Upper lobe of right lung (tissue), 1 donor: ENCODE measurements at places on chromosomes 11 and 22. TPM values are rescaled to one million over a fixed set of nuclear protein-coding genes. Genes with fewer than 3 reads are reported as not detected.

- H3K4me3 ChIP-seq: no peak overlapping the region
- H3K4me1 ChIP-seq: peaks cover 7% of the 10 kb centered on the region
Measured at GRCh38 chr11:122258446-122259194, 142.6 kb upstream of the BLID start.

DNA sequence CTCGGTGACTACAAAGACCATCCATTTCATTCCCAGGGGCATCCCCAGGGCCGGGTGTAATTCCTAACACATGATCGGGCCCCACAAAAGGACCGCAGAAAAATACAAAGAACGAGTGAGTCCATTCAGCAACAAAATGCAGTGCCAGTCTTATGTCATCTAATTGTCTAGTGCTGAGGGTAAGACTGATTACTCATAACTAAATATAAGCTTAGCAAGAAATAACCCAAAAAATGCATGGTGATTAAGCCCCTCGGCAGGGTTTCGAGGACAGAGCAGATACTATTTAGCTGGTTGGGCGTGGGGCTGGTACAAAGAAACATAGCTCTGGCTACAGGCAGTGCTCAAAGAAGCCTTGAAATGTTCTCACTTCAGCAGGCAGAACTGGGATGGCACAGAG, 1078.9 kb downstream of the OPCML start:
- no peaks in the 10 kb centered on the region for H3K27me3 ChIP-seq
- H3K27ac ChIP-seq: no peak overlapping the region
- no peaks in the 10 kb centered on the region for H3K4me1 ChIP-seq
- no peak for DNase-seq

Gene NNMT
- total RNA-seq: 349 TPM

DNA sequence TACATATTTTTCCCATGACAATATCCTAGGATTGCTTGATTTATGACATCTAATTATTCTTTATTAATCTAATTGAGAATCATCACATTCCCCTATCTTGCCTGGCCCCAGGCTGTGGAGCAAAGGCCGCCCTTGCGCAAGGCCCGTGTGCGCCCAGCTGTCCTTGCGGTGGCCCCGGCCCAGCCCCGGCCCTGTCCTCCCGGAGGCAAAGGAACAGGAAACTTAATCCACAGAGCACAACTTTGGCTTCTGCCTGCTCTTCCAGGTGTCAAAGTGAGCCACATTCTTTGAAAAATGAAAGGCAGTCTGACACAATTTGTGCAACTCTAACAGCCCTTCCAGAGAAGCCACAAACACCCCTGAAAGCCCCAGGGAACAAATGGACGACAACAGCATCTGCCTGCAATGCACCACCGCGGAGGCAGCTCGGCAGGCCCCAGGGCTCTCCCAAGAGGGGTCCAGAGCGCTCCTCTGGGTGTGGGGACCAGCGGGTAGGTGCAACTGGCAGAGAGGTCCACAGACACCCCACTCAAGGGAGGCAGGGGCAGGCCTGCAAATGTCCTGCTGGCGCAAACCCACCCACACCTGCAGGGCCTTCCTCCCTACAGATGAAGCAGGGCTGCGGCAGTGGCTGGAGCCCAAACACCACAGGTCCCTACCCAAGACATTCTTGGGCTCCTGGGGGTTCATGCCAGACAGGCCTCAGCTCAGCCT, 30.3 kb downstream of the GNB1L start:
- H3K4me3 ChIP-seq: no peak overlapping the region
- H3K4me1 ChIP-seq: peaks cover 5% of the 10 kb centered on the region

DNA sequence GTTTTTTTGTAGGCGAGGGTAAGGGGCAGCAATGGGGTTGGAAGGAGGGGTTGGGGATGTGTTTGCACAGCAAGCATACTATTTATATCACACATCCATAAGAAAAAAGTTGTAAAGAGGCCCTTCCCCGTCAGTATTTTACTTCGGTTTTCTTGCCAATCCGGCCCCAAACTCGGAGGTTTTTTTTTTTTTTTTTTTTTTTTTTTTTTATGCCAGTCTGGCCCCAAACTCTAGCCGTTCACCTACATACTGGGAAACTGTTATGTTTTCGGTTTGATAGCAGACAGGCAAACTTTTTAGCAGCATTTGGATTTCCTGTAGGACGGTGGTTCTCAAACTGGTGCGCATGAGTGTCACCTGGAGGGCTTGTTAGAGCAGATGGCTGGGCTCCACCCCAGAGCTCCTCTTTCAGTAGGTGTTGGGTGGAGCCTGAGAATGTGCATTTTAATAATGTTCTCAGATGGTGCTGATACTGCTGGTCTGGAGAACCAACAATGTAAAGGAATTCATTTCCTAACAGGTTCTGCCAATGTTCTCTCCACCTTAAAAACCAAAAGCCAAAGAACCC, 76.5 kb upstream of the ZBED5 start:
- peak overlapping the region; percentile 37 for H3K27ac ChIP-seq
- H3K36me3 ChIP-seq: no peaks in the 10 kb centered on the region
- peak overlapping the region; percentile 52 for H3K4me3 ChIP-seq
- DNase-seq: no peak
- H3K4me1 ChIP-seq: peaks cover 11% of the 10 kb centered on the region

- peaks cover 12% of the 10 kb centered on the region for H3K4me1 ChIP-seq
- no peaks in the 10 kb centered on the region for H3K27me3 ChIP-seq
- no peak overlapping the region for H3K27ac ChIP-seq
- no peak for DNase-seq
- no peaks in the 10 kb centered on the region for H3K36me3 ChIP-seq
Measured at GRCh38 chr11:95451682-95452081, 220.7 kb upstream of the SESN3 start.

DNA sequence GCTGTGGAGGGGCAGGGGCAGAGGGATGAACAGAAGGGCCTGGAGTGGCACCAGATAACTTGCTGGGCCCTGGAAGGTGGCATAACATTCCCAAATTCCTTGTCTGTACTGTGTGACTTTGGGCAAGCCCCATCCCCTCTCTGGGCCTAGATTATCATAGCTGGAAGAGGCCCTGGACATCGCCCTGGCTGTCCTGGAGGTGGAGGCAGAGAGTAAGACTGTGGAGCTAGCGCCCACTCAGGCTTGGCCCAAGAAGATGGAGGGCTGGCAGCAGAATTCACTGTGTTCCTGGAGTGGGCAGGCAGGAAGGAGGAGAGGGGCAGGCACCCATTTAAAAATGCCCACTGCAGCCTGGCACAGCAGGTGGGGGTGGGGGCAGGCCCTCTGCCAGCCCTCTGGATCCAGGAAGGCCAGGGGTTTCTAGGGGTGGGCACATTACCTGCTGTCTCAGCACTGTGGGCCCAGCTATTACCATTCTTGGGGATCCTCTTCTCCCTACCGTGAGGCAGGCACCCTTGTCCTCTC, 22.6 kb downstream of the ARHGEF17 start:
- DNase-seq: no peak
- no peaks in the 10 kb centered on the region for H3K27me3 ChIP-seq
- H3K4me3 ChIP-seq: no peak overlapping the region
- H3K36me3 ChIP-seq: no peaks in the 10 kb centered on the region

DNA sequence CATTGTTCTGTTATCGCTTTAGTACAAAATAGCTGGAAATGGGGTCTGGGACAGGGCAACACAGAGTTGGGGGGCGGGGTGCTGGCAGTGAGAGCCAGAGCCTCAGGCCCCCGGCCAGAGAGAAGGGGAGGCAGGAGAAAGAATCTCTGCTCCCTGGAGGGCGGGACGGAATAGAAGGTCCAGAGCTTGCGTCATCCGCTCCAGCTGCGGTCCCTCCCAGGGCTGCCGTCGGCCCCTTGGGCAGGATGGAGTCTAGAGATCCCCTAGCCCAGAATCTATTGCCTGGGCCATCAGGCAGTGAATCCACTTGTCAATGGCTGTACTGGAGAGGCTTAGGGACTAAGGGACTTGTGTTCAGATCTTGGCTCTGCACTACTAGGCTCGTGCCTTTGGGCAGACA, 5.0 kb downstream of the TP53I11 start:
- no peaks in the 10 kb centered on the region for H3K36me3 ChIP-seq
- no peak overlapping the region for H3K4me3 ChIP-seq
- peaks cover 45% of the 10 kb centered on the region for H3K4me1 ChIP-seq
- no peak overlapping the region for H3K27ac ChIP-seq

Gene OR51B5
- total RNA-seq: not detected

DNA sequence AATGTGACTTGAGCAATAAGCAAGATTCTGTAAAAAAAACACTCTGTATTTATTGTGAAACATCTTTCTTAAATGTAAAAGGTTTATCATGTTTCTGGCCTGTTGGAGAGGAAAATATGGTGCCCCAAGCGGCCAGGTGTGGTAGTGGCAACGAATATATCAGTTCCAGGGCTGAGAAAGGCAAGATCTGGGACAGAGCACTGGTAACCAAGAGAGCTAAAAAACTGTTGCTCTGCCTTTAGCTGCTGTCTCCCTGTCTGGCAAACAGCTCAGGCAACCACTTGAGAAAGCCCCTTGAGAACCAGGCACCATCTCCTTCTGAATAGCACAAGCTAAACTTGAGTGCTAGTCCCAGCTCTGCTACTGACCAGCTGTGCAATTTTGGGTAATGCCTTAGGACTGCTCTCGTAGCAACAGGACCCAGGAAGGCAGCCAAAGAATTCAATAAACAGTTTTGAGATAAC, 129.9 kb downstream of the KCNC1 start:
- no peaks in the 10 kb centered on the region for H3K27me3 ChIP-seq
- H3K4me3 ChIP-seq: no peak overlapping the region
- H3K36me3 ChIP-seq: no peaks in the 10 kb centered on the region

DNA sequence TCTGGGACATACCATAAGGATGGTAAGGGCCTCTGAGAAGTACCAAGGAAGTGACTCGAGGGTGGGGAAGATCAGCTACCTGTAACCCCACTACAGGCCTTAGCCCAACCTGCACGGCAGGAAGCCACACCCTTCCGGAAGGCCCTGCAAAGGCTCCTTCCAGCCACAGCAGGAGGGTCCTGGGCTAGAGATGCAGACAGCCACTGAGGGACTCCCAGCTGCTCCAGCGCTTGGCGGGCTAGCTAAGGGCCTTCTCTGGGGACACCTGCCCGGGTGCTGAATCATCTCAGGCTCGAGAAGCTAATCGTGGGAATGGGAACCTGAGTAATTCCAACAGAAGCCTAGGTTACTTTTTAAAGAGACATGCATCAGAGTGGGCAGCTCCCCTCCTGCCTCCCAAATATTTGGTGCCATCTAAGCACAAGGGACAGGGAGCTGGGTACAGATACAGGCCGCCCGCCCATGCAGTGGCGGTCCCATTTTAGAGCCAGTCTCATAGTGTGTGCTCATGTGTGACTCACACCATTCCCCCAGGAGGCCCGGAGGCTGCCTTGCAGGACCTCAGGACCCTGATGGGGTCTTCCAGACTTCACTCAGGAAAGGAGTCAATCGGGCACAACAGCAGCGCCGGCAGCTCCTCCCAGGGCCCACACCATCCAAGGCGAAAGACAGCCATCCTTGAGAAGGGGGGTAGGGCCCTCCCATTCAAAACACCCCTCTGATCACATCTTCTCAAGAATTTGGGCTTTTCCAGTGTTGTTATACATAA, 8.0 kb downstream of the MYH9 start:
- no peaks in the 10 kb centered on the region for H3K27me3 ChIP-seq
- DNase-seq: no peak
- peaks cover 98% of the 10 kb centered on the region for H3K4me1 ChIP-seq

Gene PHOX2A
- not detected for total RNA-seq

Gene MMP13
- total RNA-seq: not detected

Gene PRR33
- not detected for total RNA-seq

DNA sequence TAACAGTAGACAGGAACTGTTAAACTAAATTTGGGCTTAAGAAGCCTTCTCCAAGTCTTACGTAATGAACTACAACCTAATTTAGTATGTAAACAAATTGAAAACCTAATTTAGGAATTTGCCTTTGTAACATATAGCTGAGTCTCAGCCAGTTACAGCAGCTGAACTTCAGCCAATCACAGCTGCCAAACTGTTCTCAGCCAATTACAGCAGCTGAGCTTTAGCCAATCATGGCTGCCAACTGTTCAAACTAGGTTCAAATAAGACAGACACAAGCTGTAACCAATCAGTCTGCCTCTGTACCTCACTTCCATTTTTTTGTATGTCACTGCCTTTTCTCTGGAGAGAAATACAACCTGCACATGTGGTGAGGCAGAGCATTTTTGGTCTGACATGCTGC, 95.0 kb upstream of the CD44 start:
- peaks cover 30% of the 10 kb centered on the region for H3K4me1 ChIP-seq
- no peak overlapping the region for H3K27ac ChIP-seq
- no peak overlapping the region for H3K4me3 ChIP-seq
- DNase-seq: no peak
- no peaks in the 10 kb centered on the region for H3K36me3 ChIP-seq
- H3K27me3 ChIP-seq: no peaks in the 10 kb centered on the region

Gene OR8G5
- total RNA-seq: 0.58 TPM

DNA sequence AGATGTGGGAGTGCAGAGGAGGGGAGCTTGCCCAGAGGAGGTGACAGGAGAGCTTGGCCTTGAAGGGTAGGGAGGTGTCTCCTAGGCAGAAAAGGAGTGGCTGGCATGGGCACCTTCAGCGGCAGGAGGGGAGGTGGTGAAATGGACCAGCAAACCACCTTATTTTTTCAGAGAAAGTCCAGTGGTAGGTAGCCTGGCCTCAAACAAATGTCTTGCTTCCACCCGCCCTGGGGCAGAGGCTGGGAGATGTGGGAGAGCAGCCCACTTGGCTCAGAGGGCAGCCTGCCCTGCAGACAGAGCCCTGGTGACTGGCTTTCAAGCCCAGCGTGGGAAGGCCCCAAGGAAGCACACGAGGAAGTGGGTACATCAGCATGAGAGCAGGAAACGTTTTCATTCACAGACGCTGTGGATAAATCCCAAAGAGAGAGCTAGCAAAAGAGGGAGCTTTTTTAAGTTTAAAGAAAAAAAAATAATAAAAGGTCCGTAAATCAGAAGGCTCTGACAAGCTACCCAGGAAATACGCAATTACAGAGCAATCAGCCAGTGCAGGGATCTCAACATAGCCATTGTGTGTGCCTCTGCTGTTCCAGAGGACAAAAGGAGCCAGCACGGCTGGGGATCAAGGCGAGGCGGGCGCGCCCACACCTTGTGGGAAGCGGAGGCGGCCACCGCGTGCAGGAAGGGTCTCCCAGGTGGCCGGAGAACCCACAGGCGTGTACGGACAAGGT, 238.7 kb upstream of the PLET1 start:
- no peaks in the 10 kb centered on the region for H3K36me3 ChIP-seq
- no peak for DNase-seq
- no peaks in the 10 kb centered on the region for H3K27me3 ChIP-seq
- H3K27ac ChIP-seq: no peak overlapping the region

DNA sequence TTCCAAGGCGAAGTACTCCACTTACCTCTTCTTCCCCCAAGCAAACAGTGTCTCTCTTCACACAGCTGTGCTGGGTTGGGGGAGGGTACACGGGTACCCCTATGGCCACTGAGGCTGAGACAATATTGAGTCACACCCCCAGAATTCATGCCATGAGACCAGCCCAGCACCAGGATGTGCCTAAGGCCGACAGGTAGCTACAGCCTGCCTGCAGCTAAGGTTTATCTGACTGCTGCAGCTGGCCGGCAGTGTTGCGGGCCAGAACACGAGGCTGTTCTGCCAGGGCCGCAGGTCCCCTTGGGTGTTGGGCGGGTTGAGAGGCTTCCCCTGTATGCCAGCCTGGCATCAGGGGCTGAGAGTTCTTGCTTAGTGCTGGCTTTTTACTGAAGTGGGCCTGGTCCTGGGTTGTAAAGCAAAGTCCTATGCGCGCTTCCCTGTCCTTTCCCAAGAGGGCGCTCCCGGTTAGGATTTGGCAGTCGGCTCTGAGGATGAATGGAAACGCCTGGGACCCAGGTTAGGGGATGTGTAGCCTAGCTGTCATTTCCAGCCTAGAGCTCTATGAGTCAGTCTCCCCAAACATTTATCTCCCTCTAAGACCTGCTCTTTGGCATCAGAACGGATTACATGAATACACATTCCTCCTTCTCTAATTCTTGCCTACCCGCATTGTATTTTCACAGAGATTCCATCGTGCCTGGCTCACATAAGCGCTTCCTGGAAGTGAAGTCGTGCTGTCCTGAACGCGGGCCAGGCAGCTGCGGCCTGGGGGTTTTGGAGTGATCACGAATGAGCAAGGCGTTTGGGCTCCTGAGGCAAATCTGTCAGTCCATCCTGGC, 7.1 kb downstream of the USP18 start:
- H3K4me1 ChIP-seq: peaks cover 4% of the 10 kb centered on the region
- DNase-seq: peak; percentile 62
- no peaks in the 10 kb centered on the region for H3K36me3 ChIP-seq
